ENCODE measurements at places on chromosomes 11 and 22.

DNA sequence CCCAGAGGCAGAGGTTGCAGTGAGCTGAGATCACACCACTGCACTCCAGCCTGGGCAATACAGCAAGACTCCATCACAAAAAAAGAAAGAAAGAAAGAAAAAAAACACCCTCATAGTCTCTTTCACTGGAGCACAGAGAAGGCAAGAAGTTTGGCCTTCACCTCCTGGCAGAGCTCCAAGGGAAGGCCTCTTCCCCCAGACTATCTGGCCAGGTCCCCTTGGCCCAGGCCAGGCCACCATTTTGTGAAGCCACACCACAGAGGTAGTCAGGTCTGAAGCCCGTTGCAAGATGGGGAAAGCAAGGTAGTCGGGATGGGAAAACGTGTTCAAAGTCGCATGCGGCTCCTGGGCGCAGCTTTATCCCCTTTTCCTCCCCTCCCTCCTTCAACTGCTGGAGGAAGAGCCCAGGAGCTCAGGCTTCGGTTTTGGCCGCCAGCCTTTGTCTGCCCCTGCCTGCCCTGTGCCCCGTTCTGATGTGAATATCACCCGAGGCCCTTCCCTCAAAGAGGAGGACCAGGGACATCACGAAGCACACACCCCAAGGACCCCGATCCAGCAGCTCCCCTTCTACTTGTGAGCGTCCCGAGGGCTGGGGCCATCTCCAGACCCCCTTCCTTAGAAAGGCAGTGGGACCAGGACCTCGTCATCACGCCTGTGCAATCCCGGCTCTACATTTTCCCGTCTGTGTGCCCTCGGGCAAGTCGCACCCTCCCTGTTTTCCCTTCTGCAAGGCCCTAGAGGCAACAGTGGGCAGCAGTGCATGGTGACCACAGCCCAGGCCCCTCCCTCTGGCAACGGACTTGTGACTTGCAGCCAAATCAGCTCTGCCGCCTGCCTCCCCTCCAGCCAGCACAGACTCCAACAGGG is 17.7 kb downstream of the CABP7 start:
- no peak for DNase-seq
- no peak overlapping the region for H3K27ac ChIP-seq
- H3K36me3 ChIP-seq = no peaks in the 10 kb centered on the region

DNA sequence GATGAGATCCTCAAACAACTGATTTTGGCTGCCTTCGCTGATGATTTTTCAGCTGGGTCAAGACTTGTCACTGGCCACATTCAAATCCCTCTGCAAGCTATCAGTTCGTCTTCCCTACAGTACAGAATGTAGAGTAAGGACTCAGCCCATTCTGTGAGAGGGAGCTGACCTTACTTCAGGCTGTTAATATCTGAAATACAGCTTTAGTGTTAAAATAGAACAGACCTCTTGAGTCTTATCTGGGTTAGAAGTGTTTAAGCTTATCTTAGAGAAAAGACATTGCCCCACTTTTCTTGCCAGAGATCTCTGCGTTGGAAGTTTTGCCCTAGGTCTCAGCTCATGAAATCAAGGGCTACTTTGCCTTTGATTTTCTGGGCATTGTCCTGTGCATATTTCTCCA is 383.4 kb upstream of the LARGE1 start:
- no peak overlapping the region for H3K27ac ChIP-seq
- no peak overlapping the region for H3K4me3 ChIP-seq
- H3K4me1 ChIP-seq = no peaks in the 10 kb centered on the region
- DNase-seq = no peak
- no peaks in the 10 kb centered on the region for H3K27me3 ChIP-seq
- H3K36me3 ChIP-seq = no peaks in the 10 kb centered on the region

- H3K4me1 ChIP-seq = peaks cover 22% of the 10 kb centered on the region
- no peaks in the 10 kb centered on the region for H3K27me3 ChIP-seq
- no peaks in the 10 kb centered on the region for H3K36me3 ChIP-seq
These were observed 66.9 kb downstream of the SCUBE1 start for GRCh38 chr22:43276321-43276720.

DNA sequence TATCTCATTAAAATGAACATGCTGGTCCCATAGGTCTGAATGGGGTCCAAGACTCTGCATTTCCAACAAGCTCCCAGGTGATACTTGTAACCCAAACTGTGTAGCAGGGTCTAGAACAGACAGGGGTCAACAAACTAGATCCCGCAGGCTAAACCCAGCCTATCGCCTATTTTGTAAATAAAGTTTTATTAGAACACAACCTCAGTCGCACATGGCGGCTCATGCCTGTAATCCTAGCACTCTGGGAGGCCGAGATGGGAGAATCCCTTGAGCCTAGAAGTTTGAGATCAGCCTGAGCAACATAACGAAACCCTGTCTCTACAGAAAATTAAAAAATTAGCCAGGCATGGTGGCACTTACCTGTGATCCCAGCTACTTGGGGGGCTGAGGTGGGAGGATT is 42.3 kb upstream of the HMGXB4 start:
- no peaks in the 10 kb centered on the region for H3K27me3 ChIP-seq
- H3K4me1 ChIP-seq = peaks cover 6% of the 10 kb centered on the region
- H3K4me3 ChIP-seq = no peak overlapping the region
- no peaks in the 10 kb centered on the region for H3K36me3 ChIP-seq

- no peak overlapping the region for H3K27ac ChIP-seq
- DNase-seq = no peak
- no peaks in the 10 kb centered on the region for H3K36me3 ChIP-seq
- H3K27me3 ChIP-seq = no peaks in the 10 kb centered on the region
- H3K4me1 ChIP-seq = peaks cover 5% of the 10 kb centered on the region
These were observed 8.2 kb upstream of the PRR5 start for GRCh38 chr22:44693756-44694155.

GRCh38 chr11:16356761-16357393 is 531 bp upstream of the SOX6 start:
- DNase-seq = no peak
- H3K4me3 ChIP-seq = no peak overlapping the region

- H3K4me3 ChIP-seq = no peak overlapping the region
- no peak overlapping the region for H3K27ac ChIP-seq
- no peaks in the 10 kb centered on the region for H3K27me3 ChIP-seq
These were observed 116.9 kb downstream of the SOX6 start for GRCh38 chr11:16239141-16240105.

GRCh38 chr22:33326540-33327295 is 268.5 kb upstream of the SYN3 start:
- H3K27me3 ChIP-seq = no peaks in the 10 kb centered on the region
- DNase-seq = no peak
- no peak overlapping the region for H3K27ac ChIP-seq
- no peaks in the 10 kb centered on the region for H3K36me3 ChIP-seq
- no peak overlapping the region for H3K4me3 ChIP-seq

DNA sequence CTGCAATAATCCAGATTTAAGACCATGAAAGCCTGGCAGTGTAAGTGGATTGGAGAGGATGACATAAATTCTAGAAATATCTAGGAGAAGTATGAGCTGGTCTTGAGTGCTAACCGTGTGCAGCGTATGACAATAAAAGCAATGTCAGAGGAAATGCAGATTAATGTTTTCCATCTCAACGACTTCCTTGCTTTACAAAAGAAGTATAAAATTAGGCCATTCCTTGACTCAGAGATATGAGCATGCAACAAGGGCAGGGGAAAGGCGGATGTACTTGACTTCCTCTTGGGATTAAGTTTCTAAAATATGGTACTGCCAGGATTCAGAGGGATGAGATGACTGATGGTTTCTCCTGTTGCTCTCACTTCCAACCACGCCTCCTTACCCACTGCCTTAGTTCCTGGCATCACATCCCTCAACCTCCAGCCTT is 32.3 kb downstream of the ADAMTS15 start:
- H3K4me3 ChIP-seq = no peak overlapping the region
- no peaks in the 10 kb centered on the region for H3K36me3 ChIP-seq
- H3K27me3 ChIP-seq = no peaks in the 10 kb centered on the region
- no peak for DNase-seq
- H3K4me1 ChIP-seq = peaks cover 6% of the 10 kb centered on the region
- no peak overlapping the region for H3K27ac ChIP-seq

DNA sequence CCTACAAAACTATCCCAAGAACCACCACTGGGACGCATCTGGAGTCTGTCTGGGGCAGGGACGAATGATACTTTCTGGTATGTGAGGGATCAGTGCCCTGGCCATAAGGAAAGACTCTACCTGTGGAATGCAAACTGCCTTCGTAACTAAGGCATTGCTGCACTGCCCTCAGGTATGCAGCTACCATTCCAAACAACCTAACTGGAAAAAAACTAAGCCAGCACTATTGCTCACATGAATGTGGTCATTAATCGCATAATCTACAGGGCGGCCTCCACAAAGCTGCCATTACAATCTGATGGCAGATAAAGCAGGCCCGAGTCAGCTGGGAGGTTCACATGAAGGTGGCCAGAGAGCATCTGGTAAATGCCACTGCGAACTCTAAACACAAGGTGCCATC is 3.9 kb downstream of the PACSIN2 start:
- H3K27ac ChIP-seq = no peak overlapping the region
- no peaks in the 10 kb centered on the region for H3K36me3 ChIP-seq
- DNase-seq = no peak
- peaks cover 6% of the 10 kb centered on the region for H3K27me3 ChIP-seq
- H3K4me3 ChIP-seq = no peak overlapping the region
- peaks cover 8% of the 10 kb centered on the region for H3K4me1 ChIP-seq

GRCh38 chr22:32106930-32107329 is 52.2 kb downstream of the C22orf42 start:
- DNase-seq = peak; percentile 69
- H3K27ac ChIP-seq = no peak overlapping the region
- no peaks in the 10 kb centered on the region for H3K36me3 ChIP-seq
- no peak overlapping the region for H3K4me3 ChIP-seq

- peaks cover 11% of the 10 kb centered on the region for H3K4me1 ChIP-seq
- no peak for DNase-seq
- no peak overlapping the region for H3K27ac ChIP-seq
- H3K36me3 ChIP-seq = no peaks in the 10 kb centered on the region
- no peak overlapping the region for H3K4me3 ChIP-seq
These were observed 50.4 kb downstream of the TPCN2 start for GRCh38 chr11:69099180-69099579.

DNA sequence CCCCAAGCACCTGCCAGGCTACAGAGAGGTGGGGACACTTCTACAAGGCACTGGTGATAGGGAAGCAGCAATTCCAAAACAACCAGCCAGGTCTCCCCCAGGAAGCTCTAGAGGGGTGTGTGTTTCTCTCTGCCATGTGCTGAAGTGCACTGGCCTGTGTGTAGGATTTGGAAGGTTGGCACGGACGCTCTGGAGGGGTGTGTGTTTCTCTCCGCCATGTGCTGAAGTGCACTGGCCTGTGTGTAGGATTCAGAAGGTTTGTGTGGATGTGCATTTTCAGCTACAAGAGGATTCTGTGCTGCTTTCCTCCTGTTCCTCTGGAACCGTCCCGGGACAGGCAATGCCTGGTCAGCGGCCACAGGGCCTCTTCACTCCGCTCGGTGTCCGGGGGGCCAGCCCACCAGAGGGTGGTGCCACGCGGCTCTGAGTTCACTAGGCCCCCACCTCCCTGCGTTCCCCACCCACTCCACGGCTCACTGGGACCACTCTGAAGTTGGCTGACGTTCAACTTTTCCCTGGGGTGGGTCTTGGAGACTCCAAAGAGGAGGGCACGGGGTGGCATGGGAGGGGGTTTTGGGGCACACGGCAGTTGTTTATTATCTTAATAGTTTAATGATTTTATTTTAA is 552.8 kb downstream of the BRD1 start:
- no peaks in the 10 kb centered on the region for H3K36me3 ChIP-seq
- peaks cover 27% of the 10 kb centered on the region for H3K27me3 ChIP-seq
- DNase-seq = no peak
- no peak overlapping the region for H3K27ac ChIP-seq
- no peak overlapping the region for H3K4me3 ChIP-seq

- no peak overlapping the region for H3K4me3 ChIP-seq
- no peak for DNase-seq
- H3K27ac ChIP-seq = no peak overlapping the region
- peaks cover 11% of the 10 kb centered on the region for H3K27me3 ChIP-seq
- H3K4me1 ChIP-seq = no peaks in the 10 kb centered on the region
- H3K36me3 ChIP-seq = no peaks in the 10 kb centered on the region
These were observed 4.1 kb downstream of the ADORA2A start for GRCh38 chr22:24431309-24432034.

GRCh38 chr11:124081483-124081882 is 33.8 kb upstream of the VWA5A start:
- no peaks in the 10 kb centered on the region for H3K27me3 ChIP-seq
- no peaks in the 10 kb centered on the region for H3K36me3 ChIP-seq
- no peak for DNase-seq
- H3K4me3 ChIP-seq = no peak overlapping the region

DNA sequence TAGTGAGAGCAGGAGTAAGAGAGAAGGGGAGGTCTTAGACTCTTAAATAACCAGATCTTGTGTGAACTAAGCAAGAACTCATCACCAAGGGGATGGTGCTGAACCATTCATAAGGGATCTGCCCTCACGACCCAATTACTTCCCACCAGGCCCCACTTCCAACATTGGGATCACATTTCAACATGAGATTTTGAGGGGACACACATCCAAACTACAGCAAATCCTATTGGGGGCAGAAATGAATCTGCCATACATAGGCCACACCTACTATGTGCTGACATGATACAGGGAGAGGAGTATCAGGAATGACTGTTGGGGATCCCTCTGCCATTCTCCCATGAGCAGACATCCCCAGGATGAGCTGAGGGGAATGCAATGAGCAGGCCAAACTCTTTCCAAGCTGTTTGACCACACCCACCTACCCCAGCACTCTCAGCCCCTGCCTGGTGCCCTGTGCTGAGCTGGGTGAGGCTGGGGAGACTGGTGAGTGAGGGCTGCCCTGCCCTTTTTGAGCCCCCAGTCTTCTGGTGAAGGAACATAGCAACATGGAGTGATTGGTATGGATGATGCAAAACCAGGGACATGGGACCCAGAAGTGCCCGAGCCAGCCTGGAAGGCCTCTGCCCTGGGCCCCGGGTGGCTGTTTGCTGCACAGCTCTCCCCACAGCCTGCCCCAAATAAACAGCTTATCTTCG is 1.2 kb upstream of the GTSE1 start:
- H3K36me3 ChIP-seq = no peaks in the 10 kb centered on the region
- H3K27me3 ChIP-seq = no peaks in the 10 kb centered on the region
- no peak overlapping the region for H3K27ac ChIP-seq
- H3K4me1 ChIP-seq = peaks cover 15% of the 10 kb centered on the region

- peaks cover 40% of the 10 kb centered on the region for H3K4me1 ChIP-seq
- DNase-seq = peak; percentile 72
- H3K4me3 ChIP-seq = peak overlapping the region; percentile 63
- no peaks in the 10 kb centered on the region for H3K36me3 ChIP-seq
- no peak overlapping the region for H3K27ac ChIP-seq
These were observed 80.2 kb downstream of the PRR5L start for GRCh38 chr11:36376009-36376887.

Measured in neural progenitor cell (in vitro differentiated cells).